ENCODE measurements at places on chromosomes 16 and 17.

DNA sequence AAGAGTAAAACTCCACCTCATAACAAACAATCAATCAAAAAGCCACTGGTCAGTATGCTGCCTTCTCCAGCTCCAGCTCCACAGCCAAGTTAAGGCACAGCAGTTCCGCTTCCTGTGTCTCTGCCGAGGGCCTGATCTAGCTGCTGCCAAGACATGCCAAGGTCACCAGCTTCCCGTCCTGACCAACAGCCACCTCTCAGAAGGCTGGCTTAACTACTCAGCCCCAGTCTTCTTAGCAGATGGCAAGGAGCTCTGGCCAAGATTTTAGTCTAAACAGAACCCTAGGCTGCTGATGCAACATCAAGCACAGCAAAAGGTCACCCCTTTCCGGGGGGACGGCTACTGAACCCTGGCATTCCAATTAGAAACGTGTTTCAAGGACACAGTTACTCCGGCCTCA, 17.7 kb upstream of the MNT start:
- no peak for DNase-seq

- no peak for DNase-seq
These were observed 87.5 kb upstream of the GSE1 start for GRCh38 chr16:85525420-85526184.

GRCh38 chr16:9081843-9082242, 9.6 kb upstream of the HAPSTR1 start:
- DNase-seq, result no peak

GRCh38 chr16:67641779-67642708, 2.9 kb upstream of the CARMIL2 start:
- DNase-seq, result no peak

DNA sequence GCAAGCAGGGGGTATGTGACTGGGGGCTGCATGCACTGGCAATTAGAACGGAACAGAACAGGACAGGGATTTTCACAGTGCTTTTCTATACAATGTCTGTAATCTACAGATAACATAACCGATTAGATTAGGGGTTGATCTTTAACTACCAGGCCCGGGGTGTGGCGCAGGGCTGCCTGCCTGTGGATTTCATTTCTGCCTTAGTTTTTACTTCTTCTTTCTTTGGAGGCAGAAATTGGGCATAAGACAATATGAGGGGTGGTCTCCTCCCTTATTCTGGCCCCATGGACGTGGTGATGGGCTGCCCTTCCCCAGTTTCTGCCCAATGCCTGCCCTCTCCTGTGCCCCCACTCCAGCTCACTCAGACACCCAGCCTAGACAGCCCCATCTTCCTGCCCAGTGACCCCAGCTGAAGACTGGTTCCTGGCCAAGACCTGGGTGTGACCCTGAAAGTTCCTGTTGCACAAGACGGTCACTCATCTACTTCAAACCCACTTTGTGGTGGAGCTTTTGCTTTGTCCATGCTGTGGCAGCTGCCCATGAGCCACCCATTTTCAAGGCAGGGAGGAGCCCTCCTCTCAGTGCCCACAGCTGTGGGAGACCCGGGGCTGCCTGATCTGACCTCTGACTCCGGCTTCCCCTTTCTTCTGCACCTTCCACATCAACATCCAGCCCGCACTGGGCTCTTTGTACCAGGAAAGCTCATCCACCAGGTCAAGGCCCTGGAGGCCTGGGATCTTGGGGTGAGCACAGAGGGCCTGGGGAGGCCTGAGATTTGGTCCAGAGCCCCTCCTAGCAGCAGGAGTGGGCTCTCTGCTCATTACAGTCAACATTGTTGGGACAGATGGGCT, 18.6 kb downstream of the ALOX12B start:
- DNase-seq, result no peak

GRCh38 chr17:72373910-72374741, 253.3 kb downstream of the SOX9 start:
- DNase-seq, result no peak

DNA sequence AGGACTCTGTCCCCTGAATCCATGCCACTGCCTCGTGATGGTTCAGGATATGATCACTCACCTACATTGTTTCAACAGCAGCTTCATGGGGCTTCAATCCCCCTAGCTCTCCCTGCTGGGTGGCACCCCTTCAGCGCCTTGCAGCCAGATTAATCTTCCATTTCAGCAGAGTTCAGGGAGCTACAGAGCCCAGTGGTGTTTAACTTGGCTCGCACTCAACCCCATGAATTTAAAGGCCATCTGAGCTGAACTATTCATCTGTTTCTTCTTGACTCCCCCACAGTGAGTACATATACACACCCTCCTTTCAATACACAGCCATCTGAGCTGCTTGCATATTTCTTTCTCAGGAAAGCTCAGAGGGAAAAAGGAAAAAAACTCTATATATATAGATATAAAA, 202.8 kb upstream of the C16orf82 start:
- DNase-seq, result no peak

GRCh38 chr16:6034511-6034910, 936.9 kb upstream of the EEF2KMT start:
- no peak for DNase-seq

GRCh38 chr17:39963829-39964228, 1.0 kb downstream of the GSDMA start:
- DNase-seq, result no peak

GRCh38 chr17:71098071-71098470, 928.7 kb downstream of the KCNJ2 start:
- DNase-seq, result no peak

DNA sequence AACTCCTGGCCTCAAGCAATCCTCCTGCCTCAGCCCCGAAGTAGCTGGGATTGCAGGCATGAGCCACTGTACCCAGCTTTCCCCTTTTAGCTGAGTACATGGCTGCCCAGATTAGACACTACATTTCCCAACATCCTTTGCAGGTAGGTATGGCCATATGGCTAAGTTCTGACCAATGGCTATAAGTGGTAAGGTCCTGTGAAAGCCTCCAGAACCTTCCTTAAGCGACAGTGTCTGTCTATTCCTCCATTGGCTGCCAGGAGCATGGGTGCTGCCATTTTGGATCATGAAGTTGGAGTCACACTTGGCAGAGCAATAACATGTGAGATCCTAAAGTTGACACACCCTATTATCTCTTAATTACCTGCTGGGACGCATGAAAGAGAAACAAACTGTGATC, 24.4 kb upstream of the CRHR1 start:
- DNase-seq, result no peak

DNA sequence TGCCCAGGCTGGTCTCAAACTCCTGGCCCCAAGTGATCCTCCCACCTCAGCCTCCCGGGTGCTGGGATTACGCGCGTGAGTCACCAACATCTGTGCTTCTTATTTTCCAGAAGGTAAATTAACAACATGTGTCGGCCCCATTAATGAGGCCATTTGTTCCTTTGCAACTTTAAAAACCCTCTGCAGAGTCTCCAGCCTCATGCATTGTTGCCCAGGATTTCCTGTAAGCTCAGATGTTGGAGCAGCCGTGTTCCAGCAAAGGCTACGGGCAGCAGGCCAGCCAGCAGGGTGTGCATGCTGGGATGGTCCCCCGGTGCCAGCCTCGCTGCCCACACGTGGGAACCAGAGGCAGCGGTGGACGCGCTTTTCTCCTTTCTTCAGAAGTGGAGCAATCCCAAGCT, 19.1 kb upstream of the HEXD start:
- DNase-seq, result no peak

DNA sequence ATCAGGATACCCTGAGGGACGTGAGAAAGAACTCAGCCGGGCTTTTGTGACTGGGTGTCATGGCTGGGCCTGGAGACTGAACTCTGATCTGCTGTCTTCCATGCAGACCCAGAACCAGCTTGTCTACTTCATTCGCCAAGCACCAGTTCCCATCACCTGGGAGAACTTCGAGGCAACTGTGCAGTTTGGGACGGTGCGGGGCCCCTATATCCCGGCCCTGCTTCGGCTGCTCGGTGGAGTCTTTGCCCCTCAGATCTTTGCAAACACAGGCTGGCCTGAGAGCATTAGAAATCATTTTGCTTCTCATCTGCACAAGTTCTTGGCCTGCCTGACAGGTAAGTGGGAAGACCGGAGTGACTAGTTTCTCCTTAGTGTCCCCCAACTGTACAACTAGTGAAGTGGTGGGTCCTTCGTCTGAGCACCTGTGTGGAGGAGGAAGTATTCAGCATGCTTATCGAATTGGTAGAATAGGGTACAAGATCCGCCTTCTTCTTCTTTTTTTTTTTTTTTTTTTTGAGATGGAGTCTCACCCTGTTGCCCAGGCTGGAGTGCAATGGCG, 15.5 kb downstream of the DNAH2 start:
- DNase-seq, result no peak

DNA sequence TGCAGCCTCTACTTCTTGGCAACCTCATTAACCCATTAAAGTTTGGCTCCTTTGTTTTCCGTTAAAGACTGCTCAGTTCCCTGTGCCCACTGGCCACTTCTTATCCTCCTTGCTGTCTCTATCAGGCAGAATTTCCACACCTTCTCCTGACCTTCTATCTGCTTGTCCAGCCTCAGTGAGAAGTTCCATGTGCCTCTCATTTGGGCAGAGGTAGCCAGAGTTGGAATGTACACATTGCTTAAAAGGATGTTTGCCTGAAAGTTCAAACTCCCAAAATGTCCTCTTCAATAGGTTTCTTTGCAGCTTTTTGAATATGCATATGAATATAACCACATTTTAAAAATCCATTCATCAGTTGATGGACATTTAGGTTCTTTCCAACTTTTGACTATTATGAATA, 47.0 kb downstream of the HSD17B2 start:
- no peak for DNase-seq

GRCh38 chr17:44777394-44778348, 18.9 kb downstream of the ADAM11 start:
- DNase-seq, result no peak

Measured in non-pigmented ciliary epithelial cell (primary cell).